NCI-H226 (cell line): ENCODE measurements at places on chromosomes 7 and 10.

DNA sequence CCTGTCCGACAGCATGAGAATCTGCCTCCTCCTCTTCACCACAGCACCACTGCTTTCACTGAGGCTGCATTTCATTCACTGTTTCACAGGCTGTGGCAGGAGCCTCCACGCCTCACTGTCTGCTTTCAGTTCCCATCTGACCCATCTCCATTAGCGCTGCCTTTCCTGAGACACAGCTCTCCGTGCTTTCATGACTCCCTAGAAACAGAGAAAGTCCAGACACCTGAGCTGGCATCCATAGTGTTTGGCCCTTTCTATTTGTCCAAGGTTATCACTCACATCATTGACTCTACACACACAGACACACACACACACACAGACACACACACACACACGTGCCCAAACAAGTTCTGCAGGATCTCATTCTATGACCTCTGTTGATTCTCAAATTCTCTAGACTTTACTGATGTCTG, 5.2 kb downstream of the LGI1 start:
- DNase-seq = no peak

- DNase-seq = peak; percentile 66
Measured at GRCh38 chr7:6636741-6637543, at the start of gene ZNF316. TSS of gene ZNF316 (plus strand) at chr7:6637318. CDS start at chr7:6642410, 5,092 bp downstream.

DNA sequence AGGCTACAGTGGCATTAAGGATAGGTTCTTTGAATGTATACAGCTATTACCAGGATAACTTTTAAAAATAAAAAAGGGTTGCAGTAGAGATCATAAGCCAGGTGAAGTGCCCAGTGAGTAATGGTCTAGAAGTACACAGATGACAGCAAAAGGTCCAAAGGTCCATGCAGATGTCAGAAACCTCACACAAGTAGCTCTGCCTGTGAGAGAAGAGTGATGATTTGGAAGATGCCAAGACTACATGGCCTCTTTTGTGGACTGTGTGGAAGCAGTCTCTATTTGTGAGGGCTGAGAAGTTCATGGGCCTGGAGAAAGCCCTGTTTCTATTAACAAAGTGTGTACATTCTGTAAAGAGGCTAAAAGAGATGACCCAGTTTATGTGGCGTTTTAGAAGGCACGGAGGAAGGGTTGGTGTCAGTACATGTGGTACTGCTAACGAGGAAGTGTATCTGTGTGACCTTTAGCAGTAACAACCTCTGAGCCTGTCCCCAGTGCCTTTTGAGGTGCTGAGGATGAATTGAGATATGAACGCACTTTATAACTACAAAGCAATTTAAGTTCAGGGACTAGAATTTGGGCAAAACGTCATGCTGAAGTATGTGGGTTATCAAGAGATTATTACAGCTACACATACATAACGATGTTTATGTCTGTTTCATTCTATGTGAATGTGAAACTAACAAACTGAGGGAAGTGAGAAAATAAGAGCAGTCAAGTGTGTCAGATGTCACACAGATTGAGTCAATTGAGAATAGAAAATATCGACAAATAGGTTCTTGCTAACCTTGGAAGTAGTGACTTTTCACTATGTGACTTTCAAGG, 7.6 kb downstream of the CYCS start:
- DNase-seq = no peak

- peak; percentile 43 for DNase-seq
Measured at GRCh38 chr7:44853391-44853790, 5.5 kb upstream of the H2AZ2 start.

DNA sequence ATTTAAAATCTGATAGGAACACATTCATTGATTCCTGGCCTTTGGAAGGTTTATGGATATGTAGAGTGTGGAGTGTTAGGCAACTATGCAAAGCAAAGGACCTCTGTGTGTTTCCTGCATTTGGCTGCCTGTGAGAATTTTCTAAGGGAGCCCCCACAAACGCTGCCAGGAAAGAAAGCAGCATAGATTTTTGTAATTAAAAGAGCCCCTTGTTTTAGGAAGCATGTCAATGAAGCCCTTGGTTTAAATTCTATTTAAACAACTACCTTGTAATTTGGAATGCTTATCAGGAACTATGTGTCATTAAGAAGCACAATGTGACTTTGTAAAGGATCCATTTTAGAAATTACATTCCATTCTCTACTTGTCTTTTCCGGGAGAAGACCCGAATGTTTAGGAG, 742.5 kb downstream of the NXPH1 start:
- no peak for DNase-seq

- no peak for DNase-seq
Measured at GRCh38 chr10:75019370-75019769, 92.1 kb upstream of the SAMD8 start.

GRCh38 chr7:132275416-132276233, 300.6 kb downstream of the PLXNA4 start:
- DNase-seq = no peak

- DNase-seq = peak; percentile 63
Measured at GRCh38 chr10:102230861-102231356, 4.8 kb downstream of the ELOVL3 start.

DNA sequence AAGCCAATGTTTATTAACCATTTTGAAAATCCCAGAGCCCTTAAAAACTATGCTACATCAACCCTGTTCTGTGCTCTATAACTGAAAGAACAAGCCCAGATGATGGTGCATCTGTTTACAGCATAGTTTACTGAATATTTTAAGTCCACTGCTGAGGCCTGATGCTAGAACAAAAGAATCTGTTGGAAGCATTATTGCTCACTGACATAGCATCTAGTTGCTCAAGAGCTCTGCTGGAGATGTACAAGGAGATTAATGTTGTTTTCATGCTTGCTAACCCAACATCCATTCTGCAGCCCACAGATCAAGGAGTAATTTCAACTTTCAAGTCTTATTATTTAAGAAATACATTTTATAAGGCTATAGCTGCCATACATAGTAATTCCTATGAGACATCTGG, 181.3 kb upstream of the FEZF1 start:
- no peak for DNase-seq

GRCh38 chr10:52216852-52217251, 97.2 kb upstream of the DKK1 start:
- DNase-seq = no peak

DNA sequence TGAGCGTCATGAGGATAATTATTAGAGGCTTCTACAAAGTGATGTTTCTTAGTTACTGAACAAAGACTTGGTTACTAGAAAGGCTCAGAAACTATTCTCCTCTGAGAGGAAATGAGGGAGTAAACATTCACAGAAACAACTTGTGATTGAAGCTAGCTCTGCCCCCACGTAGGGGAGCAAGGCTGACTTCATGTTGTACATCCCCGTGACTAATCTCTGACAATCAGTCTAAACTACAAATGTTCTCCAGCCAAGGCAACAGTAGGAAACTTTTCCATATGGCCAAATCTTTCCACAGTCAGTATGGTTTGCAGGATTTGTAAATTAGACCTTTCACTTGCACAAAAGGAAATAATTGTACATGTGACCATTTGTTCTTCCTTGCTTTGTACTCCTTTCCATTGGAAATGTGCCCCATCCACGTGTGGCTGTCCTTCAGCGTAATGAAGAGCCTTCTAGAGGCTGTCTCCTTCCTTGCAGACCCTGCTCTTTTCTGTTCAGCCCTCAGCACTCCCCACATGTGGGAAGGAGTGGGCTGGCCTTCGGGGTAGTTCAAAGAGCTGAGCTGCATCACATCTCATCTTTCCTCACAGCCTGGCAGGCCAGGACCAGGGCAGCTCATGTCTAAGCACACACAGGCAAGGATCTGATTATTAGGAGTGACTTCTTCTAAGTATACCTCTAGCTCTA, 93.5 kb downstream of the PCGF5 start:
- peak; percentile 72 for DNase-seq

GRCh38 chr10:86611386-86611785, 43.0 kb upstream of the OPN4 start:
- no peak for DNase-seq

- DNase-seq = no peak
Measured at GRCh38 chr7:36312064-36312914, 77.4 kb upstream of the ANLN start.

GRCh38 chr7:85916016-85916415, 727.7 kb upstream of the GRM3 start:
- no peak for DNase-seq

GRCh38 chr10:122551450-122551849, 9.1 kb upstream of the DMBT1 start:
- no peak for DNase-seq

DNA sequence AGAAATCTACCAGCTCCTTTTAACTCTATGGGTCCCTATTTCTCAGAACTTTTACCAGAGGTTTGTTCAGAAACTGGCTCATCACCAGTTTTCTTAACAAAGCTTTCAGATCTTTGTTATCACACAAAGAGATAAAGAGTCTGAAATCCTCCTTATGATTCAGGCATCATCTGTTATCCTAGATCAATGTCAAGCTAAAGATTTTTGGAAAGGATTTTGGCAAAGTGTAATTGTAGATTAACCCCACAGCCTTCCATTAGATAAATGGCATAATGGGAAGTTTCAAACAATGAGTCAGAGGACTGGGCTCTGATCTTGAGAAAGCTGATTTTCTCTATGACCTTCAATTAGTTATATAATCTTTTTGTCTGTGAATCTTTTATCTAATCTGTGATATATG, 192.2 kb downstream of the NXPH1 start:
- DNase-seq = no peak

GRCh38 chr7:53743697-53744402, 708.4 kb downstream of the POM121L12 start:
- no peak for DNase-seq

DNA sequence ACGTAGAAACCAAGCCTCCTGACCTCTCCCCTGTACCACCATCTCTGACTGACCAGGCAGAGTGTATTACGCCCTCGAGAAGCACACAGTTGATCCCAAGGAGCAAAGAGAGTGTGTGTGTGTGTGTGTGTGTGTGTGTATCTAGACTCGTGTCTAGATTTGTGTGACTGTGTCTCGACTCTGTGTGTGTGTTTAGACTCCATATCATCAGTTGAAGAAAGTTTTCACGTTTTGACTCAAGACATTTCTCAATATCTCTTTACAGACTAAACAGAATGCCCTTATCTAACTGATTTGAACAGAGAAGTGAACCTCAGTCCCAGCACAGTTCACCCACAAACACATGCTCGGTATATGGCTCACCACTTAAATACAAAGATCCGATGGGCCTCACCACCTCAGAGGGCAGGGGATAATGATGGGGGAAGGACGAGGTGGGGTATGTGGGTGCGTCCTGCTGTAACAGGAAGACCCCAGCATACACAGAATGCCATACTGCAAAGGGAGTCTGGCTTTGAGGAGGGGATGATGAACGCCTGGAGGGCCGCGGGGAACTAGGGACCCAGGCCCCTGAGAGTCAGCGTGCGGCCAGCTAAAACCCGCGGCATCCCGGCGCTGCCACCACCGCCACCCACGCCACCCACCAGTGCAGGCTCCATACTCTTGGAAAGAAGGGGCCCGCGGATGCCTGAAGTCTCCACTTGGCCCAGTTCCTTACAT, 780 bp downstream of the ALDH18A1 start:
- DNase-seq = no peak

DNA sequence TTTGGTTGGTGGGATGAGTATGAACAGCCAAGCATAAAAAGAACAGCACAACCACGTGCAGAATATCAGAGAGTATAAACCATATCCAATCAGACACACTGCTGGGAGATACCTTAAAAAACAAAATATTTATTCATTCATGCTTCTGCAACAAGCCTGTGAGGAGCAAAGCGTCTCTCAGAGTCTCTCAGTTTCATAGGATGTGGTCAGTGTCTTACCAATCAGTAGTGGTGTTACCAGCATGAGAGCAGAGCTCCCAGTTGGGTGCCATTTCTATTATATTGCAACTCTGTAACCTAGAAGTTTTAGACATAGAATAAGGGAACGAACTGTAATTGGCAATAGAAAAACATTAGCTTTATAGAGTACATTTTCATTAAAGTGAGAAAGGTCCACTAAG, 445.9 kb upstream of the LRRN3 start:
- no peak for DNase-seq

GRCh38 chr7:36369171-36369570, 20.5 kb upstream of the ANLN start:
- no peak for DNase-seq

DNA sequence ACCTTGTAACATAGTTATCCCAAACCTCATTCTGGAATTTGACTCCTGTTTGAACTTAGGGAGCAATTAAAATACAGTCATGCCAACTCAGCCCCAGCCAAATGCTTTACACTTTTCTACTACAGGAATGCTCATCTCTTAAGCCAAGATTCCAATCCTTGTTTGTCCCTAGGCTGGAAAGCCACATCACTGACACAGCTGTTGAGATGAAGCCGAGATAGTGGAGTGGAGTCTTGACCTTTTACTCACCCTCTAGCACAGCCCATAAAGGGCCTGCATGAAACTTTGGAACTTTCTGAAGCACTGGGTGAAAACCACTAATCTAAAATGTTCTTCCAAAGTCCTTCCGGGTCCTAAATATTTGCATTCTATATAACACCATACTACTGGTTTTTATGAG, 247.3 kb downstream of the ETV1 start:
- DNase-seq = peak; percentile 45

- DNase-seq = no peak
Measured at GRCh38 chr10:44659320-44659719, 251.8 kb upstream of the TMEM72 start.

DNA sequence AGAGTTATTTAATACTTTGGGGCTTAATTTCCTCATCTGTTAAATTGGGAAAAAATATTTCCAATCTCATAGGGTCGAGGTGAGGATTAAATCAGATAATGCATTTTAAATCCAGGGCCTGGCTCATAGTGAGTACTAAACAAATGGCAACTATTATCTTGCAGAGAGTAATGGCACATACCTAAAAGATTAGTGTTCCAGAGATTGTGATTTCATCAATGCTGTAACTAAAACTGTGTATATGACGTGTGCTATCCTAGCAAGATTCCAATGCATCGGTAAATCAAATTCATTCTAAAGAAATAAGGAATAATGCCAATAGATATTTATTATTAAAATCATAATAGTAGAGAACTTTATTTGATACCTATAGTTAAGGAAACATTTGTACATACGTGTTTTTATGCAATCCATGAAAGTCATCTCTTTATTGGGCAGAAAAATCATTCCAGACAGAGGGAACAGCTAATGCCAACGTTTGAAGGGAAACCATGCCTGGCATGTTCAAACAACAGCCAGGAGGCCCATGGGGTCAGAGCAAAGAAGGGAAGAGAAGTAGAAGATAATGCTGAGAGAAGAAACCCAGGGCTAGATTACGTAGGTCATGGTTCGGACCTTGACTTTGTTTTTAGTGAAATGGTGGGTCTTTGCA, 174.8 kb upstream of the AGR3 start:
- no peak for DNase-seq

GRCh38 chr7:151786241-151786640, 90.7 kb downstream of the PRKAG2 start:
- DNase-seq = no peak

DNA sequence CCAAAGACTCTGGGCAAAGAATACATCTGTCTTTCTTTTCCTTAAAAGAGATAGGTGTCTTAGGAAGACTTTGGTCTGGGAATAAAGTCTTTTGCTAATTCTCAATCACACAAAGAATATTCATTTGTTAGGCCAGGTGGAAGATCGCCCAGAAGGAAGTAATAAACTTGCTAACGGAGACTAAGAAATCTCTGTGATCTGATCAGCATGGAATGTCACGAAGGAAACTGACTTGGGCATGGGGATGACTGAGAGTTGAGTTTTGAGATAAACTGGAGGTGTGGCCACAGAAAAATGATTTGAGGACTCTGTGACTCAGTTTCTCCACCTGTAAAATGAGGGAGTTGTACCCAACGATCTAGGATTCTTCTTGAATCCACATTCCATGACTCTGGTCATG, 161.1 kb upstream of the SVIL start:
- DNase-seq = no peak
